Stimulated activated naive B cell treated with anti-CD40 and anti-IgM and Interleukin-4, amounts not matched to agents 10 μg/mL and 1 μg/mL and 100 μg/mL, for 72 hours (primary cell): ENCODE measurements at places on chromosomes 2 and 18.

GRCh38 chr2:159807183-159808031 is 9.4 kb upstream of the CD302 start:
- no peak overlapping the region for H3K4me3 ChIP-seq
- no peaks in the 10 kb centered on the region for H3K27me3 ChIP-seq
- H3K36me3 ChIP-seq: peaks cover 45% of the 10 kb centered on the region
- no peak overlapping the region for H3K27ac ChIP-seq
- H3K4me1 ChIP-seq: peaks cover 13% of the 10 kb centered on the region
- no peak for DNase-seq

DNA sequence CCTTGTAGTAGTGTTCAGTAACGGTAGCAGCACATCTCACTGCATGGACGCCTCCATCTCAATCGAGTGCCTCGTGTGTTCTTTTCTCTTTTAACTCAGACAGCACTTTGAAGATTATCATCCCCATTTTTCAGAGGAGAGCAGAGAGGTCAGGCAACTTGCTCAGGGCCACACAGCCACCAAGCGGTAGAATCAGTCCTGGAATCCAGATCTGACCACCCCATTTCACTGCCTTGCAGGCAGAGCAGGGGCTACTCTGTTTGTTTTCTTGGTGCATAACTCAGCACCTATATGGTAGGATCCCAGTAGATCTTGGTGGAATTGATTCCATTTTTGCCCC is 129.5 kb downstream of the SMAD7 start:
- peaks cover 25% of the 10 kb centered on the region for H3K4me1 ChIP-seq
- H3K4me3 ChIP-seq: peak overlapping the region; percentile 55
- DNase-seq: no peak
- H3K27me3 ChIP-seq: no peaks in the 10 kb centered on the region

DNA sequence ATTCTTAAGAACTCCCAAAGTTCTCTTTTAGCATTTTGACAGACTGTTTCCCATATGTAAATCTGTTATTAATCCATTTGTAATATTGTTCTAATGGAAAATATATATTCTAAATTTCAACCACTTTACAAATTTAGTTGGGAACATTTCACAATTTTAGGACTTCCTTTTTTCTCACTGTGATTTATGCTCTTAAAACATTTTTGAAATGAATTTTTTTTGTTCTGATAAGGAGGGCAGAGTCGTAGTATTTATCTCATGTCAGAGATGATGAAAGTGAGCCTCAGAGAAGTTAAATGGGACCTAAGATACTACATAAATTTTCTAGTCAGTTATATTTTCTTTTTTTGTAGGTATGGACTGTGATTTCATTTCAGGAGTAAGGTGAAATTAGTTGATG is 26.6 kb downstream of the RASGRP3 start:
- peaks cover 81% of the 10 kb centered on the region for H3K4me1 ChIP-seq
- H3K36me3 ChIP-seq: peaks cover 56% of the 10 kb centered on the region

DNA sequence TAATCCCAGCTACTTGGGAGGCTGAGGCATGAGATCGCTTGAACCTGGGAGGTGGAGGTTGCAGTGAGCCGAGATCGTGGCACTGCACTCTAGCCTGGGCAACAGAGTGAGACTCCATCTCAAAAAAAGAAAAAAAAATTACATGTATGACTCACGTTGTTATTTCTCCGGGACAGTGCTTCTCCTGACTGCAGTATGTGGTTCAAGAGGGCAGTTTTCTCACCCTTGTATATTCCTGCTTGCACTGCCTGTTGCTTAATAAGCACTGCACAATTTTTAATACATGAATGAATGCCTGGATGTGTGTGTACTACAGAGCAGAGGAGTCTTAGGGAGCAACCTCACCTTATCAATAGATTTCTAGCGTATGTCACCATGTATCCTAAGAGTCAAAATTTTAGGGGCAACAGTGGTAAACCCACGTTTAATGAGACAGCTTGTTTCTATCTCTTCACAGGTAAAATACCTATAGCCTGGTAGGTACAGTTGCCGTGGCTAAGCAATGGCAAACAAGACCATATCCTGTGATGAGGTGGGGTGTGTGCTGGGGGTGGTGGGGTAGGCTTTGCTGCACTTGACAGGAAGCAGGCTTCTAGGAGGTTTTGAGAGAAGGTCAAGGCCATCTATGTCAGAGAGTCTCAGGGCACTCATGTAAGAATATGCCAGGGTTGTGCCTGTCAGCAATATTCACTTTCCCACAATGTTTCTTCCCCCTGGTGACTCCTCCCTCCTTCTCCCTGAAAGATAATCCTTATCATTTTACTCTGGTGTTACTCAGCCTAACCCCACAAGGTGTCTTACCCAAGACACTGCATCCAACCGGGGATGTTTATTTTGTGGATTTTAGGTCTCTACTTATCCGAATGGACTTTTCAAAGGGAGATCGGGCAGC is 36.9 kb upstream of the MEX3C start:
- H3K4me3 ChIP-seq: no peak overlapping the region
- DNase-seq: no peak
- H3K27me3 ChIP-seq: peaks cover 4% of the 10 kb centered on the region

DNA sequence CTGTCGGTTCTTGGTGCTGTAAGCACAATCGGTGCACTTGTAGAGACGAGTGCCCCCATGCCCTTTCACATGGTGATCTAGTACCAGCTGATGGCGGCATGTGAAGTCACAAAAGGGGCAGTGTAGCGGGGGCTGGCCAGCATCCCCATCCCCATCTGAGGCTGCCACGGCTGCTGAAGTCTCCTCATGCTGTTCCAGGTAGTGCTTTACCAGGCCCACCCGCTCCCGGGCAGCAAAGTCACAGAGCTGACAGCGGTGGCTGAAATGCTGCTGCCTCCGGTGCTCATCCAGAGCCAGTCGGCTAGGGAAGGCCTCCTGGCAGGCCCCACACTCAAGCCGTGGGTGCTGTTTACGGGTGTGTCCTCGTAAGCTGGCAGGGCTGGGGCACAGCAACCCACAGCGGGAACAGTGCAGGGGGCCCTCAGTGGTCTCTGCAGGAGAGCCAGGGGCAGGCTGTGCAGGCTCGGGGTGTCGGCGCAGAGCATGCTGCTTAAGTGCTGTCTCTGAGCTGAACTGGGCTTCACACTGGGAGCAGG is 17.2 kb downstream of the ZNF142 start:
- H3K36me3 ChIP-seq: peaks cover 51% of the 10 kb centered on the region
- no peaks in the 10 kb centered on the region for H3K27me3 ChIP-seq
- DNase-seq: no peak
- no peak overlapping the region for H3K4me3 ChIP-seq
- peaks cover 4% of the 10 kb centered on the region for H3K4me1 ChIP-seq

- H3K36me3 ChIP-seq: no peaks in the 10 kb centered on the region
- H3K27ac ChIP-seq: no peak overlapping the region
- no peak overlapping the region for H3K4me3 ChIP-seq
- no peaks in the 10 kb centered on the region for H3K27me3 ChIP-seq
- no peak for DNase-seq
- H3K4me1 ChIP-seq: no peaks in the 10 kb centered on the region
These were observed 27.6 kb upstream of the CALCRL start for GRCh38 chr2:187475499-187476248.

DNA sequence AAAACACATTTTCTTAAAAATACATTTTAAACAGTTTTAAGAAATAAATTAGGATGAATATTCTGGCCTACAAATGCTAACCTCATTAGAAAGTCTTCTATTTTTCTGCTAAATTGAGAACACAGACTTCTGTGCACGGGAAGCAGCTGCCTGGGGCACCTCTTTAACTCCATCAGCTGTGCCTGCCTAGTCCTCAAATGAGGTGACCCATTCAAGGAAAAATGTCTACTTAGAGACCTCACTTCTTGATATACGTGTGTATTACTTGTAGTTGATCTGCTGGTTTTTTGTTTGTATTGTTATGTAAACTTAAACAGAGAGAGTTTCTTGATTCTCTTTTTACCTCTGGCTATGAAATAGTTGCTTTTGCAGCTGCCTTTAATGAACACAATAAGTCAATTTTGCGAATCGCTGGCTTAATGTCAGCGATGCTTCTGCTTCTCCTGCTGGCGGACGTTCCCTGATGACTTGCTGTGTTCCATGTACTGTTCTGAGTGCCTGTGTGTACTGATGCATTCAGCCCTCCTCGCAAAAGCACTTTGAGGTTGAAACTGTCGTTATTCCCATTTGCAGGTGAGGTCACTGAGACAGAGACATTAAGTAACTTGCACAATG is 88.7 kb upstream of the TXNDC2 start:
- no peaks in the 10 kb centered on the region for H3K4me1 ChIP-seq
- H3K27ac ChIP-seq: no peak overlapping the region
- no peak for DNase-seq
- H3K27me3 ChIP-seq: no peaks in the 10 kb centered on the region
- H3K36me3 ChIP-seq: peaks cover 21% of the 10 kb centered on the region

- H3K27me3 ChIP-seq: peaks cover 44% of the 10 kb centered on the region
- H3K4me1 ChIP-seq: no peaks in the 10 kb centered on the region
- H3K4me3 ChIP-seq: no peak overlapping the region
- no peak overlapping the region for H3K27ac ChIP-seq
- no peak for DNase-seq
- H3K36me3 ChIP-seq: no peaks in the 10 kb centered on the region
These were observed 42.4 kb upstream of the EFEMP1 start for GRCh38 chr2:55965966-55966365.

- H3K4me1 ChIP-seq: no peaks in the 10 kb centered on the region
- H3K36me3 ChIP-seq: peaks cover 6% of the 10 kb centered on the region
- H3K27me3 ChIP-seq: peaks cover 4% of the 10 kb centered on the region
- H3K4me3 ChIP-seq: no peak overlapping the region
- H3K27ac ChIP-seq: no peak overlapping the region
These were observed 145.4 kb upstream of the RNF152 start for GRCh38 chr18:62037989-62038778.

DNA sequence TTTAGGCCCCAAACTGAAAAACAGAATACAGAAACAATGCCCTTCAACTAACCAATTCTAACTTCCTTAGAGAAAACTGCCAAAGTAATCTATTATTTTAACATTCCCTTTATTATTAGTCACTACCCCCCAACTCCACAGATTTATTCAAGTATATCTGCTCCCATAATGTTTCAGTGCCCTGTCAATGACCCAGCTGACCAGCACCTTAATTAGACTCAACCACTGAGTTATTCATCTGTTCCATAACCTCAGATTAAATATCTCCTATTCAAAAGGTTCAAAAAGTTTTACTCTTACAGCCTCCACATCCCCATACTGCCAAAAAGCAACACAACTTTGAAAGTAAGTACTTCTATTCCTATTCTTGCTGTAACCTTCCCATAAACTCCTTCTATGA is 202.4 kb downstream of the EXOC6B start:
- H3K4me3 ChIP-seq: no peak overlapping the region
- H3K27me3 ChIP-seq: no peaks in the 10 kb centered on the region
- no peaks in the 10 kb centered on the region for H3K36me3 ChIP-seq
- no peak for DNase-seq

- H3K27ac ChIP-seq: no peak overlapping the region
- no peak for DNase-seq
- no peaks in the 10 kb centered on the region for H3K27me3 ChIP-seq
- no peaks in the 10 kb centered on the region for H3K36me3 ChIP-seq
These were observed 124.8 kb downstream of the DTNA start for GRCh38 chr18:34834897-34835296.

DNA sequence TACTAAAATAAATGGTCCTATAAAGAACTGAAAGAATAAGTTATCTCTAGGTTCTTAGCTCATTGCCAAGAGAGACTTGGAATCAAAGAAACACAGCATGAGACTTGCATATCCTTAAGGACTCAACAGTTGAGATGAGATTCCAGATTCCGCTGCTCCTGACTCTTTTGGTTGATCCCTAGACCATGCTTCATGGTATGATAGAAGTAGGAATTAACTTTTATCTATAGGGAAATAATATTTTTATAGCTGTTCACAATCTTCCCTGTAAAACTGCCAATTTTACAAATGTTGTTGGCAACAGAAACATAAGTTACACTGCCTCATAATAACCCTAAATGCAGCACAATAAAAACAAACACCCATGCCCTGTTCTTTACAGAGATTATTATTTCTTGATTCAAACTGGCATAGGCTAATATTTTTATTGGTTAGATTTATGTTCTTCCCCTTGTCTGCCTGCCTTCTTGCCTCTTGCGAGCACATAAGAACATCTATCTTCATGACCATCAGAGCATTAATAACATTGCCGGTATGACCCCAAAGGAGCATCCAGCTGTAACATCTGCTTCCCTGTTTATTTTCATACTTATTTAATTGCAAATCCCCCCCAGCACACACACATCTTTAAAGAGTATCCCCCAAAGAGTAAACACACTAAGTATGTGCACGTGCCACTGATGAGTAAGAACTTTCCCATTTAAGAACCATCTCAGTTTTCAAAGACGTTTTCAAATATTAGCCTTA is 735.7 kb upstream of the SLC8A1 start:
- DNase-seq: no peak
- no peak overlapping the region for H3K27ac ChIP-seq
- H3K27me3 ChIP-seq: no peaks in the 10 kb centered on the region
- H3K4me1 ChIP-seq: no peaks in the 10 kb centered on the region

DNA sequence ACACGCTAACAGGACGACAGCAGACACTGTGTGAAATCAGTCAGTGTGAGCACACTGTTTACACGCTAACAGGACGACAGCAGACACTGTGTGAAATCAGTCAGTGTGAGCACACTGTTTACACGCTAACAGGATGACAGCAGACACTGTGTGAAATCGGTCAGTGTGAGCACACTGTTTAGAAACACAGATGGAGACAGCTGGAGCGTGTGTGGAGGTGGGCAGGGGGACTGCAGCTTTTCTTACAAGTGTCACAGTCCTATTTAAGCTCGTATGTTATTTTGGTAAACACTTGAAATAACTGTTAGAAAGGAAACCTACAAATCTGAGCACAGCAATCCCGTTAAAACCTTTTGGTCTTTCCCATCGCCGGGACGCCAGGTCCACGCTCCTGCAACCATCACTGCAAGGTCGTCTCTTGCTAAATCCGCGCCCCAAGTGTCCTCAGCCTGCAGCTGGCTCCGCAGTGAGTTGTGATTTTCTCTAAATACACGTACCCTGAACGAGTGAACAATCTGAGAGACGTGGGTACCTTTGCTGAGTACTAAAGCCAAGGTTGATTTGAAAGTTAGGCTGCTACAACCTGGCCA is 58.9 kb upstream of the CTDP1 start:
- no peaks in the 10 kb centered on the region for H3K27me3 ChIP-seq
- H3K27ac ChIP-seq: no peak overlapping the region
- peaks cover 20% of the 10 kb centered on the region for H3K4me1 ChIP-seq
- H3K4me3 ChIP-seq: no peak overlapping the region
- no peak for DNase-seq
- H3K36me3 ChIP-seq: no peaks in the 10 kb centered on the region

DNA sequence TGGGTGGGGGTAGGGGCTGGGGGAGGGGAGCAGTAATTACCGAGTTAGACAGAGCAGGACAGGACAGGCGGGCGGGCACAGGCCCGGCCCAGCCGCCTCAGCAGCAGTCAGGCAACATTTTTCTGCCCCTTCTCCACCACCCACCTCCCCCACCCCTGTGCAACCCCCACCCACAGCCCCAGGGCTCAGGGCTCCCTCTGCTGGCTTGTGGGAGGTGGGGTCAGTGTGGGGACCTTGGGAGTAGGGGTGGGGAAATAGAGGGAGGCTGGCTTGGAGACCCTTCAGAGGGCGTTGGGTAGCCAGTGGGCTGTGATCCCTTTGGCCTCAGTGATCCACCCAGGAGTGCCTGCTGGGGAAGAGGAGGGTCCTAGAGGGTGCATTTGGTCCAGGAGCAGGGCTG is 6.4 kb downstream of the WNT6 start:
- peaks cover 6% of the 10 kb centered on the region for H3K4me1 ChIP-seq
- DNase-seq: no peak
- H3K36me3 ChIP-seq: no peaks in the 10 kb centered on the region
- H3K4me3 ChIP-seq: no peak overlapping the region
